Astrocyte of the spinal cord (primary cell): ENCODE measurements at places on chromosomes 13 and 19.

GRCh38 chr19:15200553-15201364 lies at the start of gene NOTCH3:
Gene NOTCH3 (minus strand): TSS chr19:15200995. CDS start chr19:15200905, 90 bp downstream.
- no peak for DNase-seq

GRCh38 chr13:70432276-70432805 lies 324.1 kb upstream of the KLHL1 start:
- DNase-seq = no peak

- DNase-seq = no peak
Measured at GRCh38 chr13:112669881-112670499, 19.8 kb upstream of the ATP11A start.

DNA sequence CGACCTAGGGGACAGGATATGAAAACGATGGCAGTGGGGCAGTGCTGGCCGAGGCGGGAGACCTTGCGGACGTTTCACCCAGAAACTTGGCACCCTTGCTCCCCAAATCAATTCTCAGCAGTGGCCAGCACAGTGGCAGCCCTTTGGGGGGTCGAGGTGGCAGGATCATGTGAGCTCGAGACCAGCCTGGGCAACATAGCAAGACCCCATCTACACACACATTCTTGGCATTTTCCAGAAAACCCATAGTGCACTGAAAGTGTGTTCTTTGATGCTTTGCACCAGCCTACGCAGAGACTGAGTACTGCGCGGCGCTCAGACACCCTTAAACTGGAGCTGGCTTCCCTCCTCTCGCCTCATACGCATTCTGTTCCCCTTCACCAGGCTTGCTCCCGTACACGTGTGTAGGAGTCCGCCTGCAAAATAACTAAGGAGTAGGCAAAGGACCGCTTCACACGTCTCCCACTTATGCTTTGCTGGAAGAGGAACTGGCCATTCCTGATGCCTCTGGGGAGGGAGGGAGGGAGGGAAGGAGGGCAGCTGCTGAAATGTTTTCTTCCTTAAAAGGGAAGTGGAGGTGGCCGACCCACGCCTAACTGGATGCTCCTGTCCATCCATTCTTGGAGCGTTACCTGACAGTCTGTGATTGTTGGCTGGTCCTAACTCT lies 23.5 kb upstream of the MIER2 start:
- no peak for DNase-seq
